BE2C (cell line): ENCODE measurements at places on chromosomes 2 and 18.
A peak's percentile ranks its signal among the peaks of the same experiment; 100 is the strongest.

GRCh38 chr2:26245810-26246209, 1.1 kb downstream of the HADHB start:
- DNase-seq, result no peak

DNA sequence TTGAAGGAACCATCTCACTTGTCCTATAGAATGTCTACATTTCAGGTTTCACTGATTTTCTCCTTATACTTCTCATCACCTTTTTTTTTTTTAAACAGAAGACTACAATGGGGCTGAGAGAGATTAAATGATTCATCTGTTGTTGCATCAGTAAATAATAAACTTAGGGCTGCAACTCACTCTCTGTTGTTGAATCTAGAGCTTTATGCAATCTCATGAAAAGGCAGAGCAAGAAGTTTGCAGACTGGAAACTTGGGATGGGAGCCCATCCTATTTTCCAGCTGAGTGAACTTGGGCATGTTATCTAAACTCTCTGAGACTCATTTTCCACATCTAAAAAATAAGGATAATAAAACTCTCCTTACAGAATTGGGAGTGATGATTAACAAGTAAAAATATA, 58.4 kb downstream of the PDE1A start:
- DNase-seq, result no peak

GRCh38 chr2:144449028-144449406, 70.9 kb downstream of the ZEB2 start:
- DNase-seq, result no peak

- DNase-seq, result peak; percentile 3
These were observed 29.2 kb upstream of the HPCAL1 start for GRCh38 chr2:10273215-10274175.

DNA sequence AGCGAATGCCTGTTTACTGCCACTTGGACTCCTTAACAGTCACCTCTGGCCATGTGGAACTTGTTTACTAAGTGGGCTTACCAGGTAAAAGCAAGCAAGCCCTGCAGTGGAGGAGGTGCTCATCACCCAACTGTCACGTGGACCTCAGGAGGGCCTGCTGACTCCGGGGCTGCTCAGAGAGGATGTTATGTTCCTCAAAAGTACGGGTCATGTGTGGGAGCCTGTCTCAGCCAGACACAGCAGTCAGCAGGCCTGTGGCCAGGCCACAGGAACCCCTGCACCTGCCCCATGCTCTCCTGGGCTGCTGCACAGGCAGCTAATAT, 36.2 kb downstream of the AMER3 start:
- DNase-seq, result no peak
